Activated T-cell treated with anti-CD3 and anti-CD28 coated beads, Interleukin-2, amount 50 U/mL, for 24 hours (primary cell): ENCODE measurements at places on chromosomes 7 and 10.

DNA sequence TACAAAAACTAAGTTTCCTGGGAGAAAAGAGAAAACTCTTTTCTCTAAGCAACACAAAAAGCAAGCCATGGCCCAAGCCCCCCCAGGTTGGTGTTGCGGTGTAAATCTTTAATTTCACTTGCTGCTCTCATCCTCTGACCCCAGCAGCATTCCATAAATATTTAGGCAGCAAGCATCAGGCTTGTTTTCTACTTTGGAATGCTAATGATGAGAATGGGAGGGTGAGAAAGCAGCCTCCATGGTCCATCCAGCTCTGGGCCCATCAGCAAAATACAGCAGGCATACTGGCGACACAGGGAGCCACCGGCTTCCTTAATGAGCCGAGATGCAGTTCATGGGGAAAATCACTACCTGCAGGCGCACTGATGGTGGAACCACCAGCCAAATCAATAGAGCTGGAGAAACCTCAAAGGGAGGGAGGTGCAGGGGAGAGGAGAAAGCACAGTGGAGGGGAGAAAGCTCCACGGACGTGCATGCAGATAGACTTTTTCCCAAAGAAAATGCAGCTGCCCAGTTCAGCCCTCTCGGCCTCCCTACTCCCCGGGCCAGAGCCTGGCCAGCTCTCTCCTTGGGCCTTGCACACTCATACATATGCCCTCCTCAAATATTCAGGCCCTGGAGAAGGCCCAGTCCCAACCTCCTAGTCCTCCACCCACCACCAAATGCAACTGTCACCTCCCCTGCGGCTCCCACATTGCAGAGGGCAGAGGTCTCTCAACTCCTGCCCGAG, 131.9 kb downstream of the GRID1 start:
- DNase-seq: no peak

DNA sequence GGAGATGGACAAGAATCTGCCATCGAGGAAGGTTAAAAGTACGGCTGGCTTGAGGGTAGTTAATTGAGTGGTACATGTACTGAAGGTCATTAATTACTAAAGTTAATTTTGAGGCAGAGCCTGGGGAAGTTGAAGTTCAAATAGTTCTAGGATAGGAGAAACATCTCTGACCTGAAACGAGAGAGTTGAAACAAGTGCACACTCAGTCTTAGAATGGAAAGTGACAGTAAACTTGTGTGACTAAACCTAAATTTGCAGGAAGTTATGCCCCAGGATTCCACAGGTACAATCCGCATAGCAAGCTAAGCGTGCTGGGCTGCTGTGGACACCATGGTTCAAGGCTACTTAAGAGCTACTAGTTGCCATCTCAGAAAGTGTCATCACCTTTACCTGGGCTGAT, 209.9 kb downstream of the CHCHD3 start:
- no peak for DNase-seq

DNA sequence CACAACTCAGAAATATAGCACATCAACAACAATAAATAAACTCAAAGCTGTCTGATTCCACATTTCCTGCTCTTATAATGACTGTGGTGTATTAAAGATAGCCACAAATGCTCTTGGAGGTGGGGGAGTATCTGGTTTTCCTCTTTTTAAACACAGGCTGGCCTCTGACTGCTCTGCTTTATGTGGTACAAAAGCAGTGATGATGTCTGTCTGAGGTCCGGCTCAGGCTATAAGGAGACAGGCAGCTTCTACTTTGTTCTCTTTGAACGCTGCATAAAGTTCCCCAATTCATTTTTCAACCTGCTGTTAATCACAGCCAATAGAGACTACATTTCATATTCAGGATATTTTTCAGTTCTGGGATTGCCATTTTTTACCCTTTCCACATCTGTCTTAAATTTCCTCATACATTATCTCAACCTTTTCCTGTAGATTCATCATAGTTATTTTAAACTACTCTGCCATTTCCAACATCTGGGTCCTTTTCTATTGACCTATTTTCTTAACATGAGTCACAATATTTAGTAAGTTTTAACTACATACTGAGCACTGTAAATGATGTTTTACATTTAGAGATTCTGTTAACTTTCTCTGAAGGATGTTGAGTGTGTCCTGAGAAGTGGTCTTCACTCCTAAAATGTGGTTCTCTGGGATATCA, 64.9 kb downstream of the CRPPA start:
- DNase-seq: no peak

GRCh38 chr10:71598621-71599055, 120.9 kb downstream of the C10orf105 start:
- DNase-seq: no peak

GRCh38 chr10:105356626-105357025, 715.5 kb downstream of the SORCS3 start:
- DNase-seq: no peak

DNA sequence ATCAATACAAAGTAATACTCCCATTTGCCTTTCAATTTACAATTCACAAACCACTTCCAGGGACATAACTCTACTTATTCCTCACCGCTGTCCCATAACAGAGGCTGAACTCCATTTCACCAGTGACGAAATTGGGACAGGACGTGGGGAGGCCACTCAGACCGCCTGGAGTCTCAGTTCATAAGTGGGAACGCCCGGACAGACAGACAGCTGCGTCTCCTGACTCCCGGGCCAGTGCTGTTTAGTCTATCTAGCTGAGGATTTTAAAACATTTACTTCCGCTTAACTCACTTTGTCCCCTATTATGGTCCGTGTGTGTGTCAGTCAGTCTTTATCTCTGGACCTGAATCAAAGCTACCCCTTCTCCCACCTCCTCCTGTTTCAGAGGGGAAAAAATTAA, 67.4 kb upstream of the ZNF438 start:
- DNase-seq: no peak

- no peak for DNase-seq
These were observed 26.1 kb downstream of the INPP5A start for GRCh38 chr10:132563485-132564248.

GRCh38 chr7:151625606-151626005, 105.9 kb upstream of the RHEB start:
- DNase-seq: no peak

- DNase-seq: no peak
These were observed 13.8 kb downstream of the CYP3A5 start for GRCh38 chr7:99666013-99666395.

- DNase-seq: no peak
These were observed 63.0 kb downstream of the AOAH start for GRCh38 chr7:36661135-36661840.

DNA sequence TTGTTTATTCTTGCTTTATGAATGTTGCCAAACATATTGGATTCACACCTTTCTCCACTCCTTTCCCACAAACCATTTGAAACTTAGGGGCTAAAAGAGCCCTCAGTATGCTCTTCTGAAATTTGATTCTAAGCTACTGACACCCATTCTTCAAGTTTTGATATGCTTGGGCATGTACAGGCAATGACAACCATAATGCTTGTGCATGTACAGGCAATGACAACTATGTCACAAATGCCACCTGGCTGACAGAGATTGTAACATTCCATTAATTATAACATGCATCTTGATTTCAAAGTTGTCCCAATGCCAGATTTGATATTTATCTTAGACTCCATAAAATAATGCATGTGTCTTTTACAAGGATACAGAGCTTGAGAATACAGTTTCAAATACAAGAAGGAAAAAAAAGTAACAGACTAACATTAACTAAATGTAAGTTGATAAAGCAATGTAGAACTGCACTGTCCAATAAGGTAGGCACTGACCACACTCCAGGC, 17.5 kb upstream of the CDK1 start:
- no peak for DNase-seq

- no peak for DNase-seq
These were observed 373.6 kb downstream of the CDC14C start for GRCh38 chr7:49297958-49298357.

- DNase-seq: no peak
These were observed 16.5 kb upstream of the PLAU start for GRCh38 chr10:73894245-73894971.

DNA sequence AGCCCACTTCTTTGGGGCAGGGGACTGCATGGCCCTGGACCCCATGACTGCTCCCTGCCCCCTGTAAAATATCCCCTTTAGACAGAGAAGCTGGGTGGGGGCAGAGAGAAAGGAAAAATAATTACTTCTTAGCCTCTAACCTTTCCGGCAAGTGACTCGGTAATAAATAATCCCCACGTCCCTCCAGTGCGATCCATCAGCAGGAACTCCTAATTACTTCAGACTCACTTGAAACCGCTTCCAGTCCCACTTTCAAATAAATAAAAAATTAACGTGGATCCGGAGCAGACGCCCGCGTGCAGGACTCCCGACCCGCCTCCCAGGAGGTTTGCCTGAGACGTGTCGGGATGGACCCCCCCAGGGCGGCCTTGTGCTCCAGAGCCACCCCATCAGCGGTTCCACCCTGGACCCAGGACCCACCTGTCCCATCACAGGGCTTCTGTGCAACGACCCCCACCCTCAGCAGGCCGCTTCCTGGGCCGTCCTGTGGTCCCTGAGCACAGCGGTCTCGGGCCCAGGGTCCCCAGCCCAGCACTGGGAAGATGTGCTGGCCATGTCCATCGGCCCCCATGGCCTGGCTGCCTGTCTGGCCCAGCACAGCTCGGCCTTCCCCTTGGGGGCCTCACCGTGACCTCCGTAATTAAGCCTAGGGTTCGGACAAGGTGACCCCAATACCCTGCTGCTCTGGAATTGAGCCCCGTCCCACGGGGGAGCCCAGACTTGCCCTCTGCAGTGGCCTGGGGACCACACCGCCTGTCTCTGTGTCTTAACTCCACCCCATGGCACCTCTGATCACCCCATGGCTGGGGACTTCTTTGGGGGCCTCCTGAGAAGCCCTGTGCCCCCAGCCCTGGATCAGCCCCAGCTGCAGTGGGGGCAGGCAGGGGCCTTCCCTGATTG, 108.0 kb downstream of the UNCX start:
- DNase-seq: no peak

DNA sequence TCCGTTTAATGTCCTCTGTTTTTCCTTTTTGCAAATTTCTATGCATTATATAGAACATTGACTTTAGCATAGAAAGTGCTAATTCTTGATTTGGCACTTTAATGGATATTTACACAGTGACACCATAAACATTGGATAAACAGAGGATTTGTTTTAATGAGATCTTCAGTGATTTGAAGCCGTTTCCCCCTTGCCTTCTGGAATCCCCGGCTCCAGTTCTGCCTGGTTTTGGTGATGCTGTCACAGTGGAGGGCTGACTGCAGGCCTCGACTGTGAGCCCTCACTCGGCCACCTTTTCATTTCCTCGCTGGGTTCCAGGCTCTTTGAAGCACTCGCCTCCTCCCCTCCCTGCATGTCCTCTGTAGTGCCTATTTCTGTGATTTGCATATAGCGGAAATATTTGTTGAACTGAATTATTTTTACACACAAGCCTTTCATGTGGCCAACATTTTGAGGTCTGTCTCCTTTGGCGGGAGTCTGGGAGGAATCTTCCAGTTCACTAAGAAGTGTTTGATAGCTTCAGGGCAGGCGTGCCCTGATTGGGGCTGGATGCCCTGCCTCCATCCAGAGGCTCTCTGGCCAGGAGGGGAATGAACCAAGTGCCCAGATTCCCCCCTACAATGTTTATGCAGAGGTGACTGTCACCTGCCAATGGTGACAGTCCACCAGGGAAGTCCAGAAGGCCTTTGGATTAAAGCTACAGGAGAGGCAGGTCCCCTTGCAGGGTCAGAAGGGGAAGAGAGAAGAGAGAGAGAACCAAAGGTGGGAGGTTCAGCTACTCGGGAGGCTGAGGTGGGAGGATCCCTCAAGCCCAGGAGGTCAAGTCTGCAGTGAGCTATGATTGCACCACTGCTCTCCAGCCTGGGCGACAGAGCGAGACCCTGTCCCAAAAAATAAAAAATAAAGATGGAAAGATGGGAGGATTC, 67.5 kb downstream of the CUX1 start:
- no peak for DNase-seq

DNA sequence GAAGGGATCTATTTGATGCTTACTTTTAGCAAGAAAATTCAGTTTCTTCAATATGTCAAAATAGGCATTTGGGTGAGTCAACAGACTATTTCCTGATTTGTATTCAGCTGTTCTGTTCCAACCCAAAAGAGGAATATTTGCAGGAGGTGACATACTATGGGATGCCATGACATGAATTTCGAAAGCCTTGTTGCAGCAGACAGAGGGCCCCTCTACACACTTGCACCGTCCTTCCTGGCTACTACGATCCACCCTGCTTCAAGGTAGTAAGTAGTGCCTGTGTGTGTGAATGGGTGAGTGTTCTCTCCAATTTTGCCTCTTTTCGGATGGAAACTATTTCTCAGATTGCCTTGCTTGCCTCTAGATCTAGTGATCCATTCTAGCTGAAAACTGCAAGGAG, 413.0 kb upstream of the ADARB2 start:
- no peak for DNase-seq

GRCh38 chr7:30429156-30429530, 49.4 kb downstream of the NOD1 start:
- no peak for DNase-seq

- no peak for DNase-seq
These were observed 821.4 kb downstream of the CCSER2 start for GRCh38 chr10:85149766-85150165.

DNA sequence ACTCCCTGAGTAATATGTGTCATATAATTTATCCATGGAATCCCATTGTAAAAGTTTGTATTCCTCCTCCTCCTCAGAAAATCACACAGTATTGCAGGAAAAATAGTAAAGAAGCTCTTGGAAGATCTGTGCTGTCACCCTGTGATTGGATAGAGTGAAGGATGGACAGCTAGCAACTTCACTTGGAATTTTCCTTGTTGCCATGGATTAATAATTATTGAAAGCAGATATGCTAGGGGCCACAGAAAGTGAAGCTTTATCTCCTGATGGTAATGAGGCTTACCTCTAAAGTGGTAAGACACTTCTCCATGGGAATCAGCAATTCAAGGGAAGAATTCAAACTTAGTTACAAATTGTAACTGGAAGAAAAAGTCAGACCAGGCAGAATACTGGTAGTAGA, 48.8 kb downstream of the PHYHIPL start:
- DNase-seq: no peak
